ENCODE measurements at places on chromosomes 12 and 14.

GRCh38 chr12:30466093-30466585, 229.5 kb downstream of the IPO8 start:
- no peak for DNase-seq

DNA sequence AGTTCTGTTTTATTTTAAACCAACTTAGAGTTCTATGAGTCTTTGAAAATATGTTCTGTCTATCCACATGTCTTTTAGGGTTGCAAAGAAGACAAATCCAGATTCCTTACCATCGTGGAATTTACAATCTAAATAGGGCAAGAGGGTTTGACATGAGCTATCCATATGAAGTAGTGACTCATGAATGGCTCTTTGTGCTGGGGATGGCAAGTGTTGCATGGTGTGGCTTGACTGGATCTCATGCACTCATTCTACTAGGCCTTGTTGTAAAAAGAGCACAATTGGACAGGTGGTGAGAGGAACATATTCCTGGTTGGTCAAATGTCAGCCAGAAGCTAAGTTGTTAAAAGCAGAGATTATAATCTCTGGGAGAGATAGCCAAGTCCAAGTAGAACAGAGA, 509.1 kb downstream of the DIO2 start:
- DNase-seq: no peak

GRCh38 chr14:45766247-45766646, 513.2 kb upstream of the MIS18BP1 start:
- DNase-seq: no peak

DNA sequence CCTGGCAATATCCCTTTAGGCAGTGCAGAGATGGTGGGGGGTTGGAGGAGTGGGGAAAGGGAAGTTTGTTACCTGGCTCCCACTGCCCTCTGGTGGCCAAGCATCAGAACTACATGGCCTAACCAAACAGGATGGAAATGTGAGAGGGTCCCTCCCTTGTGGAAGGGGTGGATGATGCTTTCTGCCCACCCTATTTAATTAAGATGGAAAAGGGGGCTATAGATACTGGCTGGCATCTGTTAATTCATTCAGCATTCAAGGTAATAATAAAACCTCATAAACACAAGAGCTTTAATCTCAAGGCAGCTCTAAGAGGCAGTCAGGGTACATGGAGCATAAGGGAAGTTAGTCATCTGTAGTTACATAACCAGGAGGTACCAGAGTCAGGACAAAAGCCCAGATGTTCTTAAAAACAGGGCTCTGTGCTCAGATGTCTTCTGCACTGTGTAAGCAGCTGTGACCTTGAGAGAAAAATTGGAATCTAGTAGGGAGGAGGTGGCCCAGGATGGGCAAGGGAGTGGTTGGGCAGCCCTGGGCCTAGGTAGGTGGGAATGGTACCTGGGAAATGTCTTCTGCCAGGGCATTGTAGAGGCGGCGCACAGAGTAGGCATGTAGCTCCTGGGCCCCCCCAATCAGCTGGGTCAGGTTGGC, 4.6 kb downstream of the AP1G2 start:
- DNase-seq: peak; percentile 42

DNA sequence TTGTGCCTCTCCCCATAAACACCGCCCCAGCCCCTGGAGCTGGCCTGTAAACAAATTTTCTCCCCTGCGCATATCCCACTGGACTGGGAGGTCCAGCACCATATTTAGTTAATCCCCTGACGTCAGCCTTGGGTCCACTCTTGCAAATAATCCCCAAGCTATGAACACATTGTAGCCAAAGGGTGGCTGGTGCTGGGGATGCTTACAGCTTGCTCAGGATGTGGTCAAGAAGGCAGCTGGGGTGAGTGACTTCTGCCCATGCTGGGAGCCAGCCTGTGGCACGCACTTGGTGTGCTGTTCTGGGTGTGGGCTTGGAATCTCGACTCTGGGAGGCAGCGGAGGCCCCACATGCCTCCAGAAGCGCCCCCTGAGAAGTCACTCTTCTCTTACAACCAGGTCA, 32.1 kb downstream of the CMKLR1 start:
- peak; percentile 74 for DNase-seq

GRCh38 chr12:32891526-32891925, 5.1 kb downstream of the PKP2 start:
- no peak for DNase-seq

DNA sequence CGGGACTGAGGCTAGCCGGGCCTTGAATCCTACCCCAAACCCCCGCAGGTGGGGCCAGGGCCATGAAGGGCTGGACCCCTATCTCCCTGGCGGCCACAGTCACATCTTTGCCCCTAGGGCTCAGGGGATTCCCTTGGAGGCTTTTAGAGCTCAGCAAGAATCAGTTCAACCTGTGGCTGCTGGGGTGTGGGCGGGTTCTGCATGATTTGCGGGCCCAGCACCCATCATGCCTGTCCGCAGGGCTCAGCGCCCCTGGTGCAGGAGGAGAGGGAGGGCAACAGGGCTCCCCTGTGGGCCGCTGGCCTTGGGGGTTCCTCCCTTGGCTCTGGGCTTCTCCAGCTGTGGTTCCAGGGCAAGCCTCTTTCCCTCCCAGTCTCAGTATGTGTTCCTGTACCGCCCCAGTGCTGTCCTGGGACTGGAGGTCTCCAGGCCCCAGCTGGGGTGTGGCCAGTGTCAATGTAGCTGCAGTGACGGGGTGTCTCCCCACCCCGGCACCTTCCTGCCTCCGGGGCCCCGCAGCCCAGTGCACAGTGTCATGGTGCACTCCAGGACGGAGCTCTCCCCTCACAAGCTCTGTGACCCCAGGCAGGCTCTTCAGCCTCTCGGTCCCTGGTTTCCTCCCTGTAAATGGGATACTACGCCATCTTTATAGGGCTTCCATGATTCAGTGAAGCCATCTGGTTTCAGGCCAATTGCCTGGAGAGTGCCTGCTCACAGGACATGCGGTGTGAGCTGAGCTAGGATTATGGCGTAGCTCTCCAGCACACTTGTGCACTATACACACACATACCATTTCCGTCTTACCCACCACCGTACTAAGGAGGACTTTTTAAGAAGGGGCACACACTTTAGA, 9.9 kb upstream of the LBHD2 start:
- no peak for DNase-seq

DNA sequence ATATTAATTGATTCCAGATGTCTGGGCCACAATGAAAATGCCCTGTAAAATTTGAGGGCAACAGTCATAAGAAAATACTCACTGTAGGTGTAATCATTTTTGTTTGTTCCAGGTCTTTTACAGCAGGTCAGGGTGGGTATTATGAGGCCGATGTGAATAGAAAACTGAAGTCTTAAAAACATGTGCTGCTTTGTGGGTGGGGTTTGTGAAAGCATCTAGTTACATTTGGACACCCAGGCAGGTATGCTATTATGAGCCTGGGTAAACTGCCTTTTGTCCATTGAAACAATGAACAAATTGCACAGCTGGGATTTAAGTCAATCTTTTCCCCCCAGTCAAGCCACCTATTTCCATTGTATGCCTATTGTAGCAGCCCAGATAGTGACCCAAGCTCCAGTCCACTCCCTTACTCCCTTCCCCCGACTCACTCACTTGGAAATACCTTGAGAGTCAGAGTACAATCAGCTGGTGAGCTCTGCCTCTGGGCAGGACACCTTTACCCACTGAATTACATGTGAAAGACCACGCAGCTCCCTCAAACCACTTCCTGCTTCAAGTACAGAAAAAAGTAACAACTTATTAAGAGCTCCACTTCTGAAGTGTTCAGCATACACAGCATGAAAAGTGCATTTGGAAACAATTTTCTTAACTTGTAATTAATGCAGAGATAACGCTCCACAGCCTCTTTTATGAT, 1.8 kb downstream of the IGF1 start:
- no peak for DNase-seq

DNA sequence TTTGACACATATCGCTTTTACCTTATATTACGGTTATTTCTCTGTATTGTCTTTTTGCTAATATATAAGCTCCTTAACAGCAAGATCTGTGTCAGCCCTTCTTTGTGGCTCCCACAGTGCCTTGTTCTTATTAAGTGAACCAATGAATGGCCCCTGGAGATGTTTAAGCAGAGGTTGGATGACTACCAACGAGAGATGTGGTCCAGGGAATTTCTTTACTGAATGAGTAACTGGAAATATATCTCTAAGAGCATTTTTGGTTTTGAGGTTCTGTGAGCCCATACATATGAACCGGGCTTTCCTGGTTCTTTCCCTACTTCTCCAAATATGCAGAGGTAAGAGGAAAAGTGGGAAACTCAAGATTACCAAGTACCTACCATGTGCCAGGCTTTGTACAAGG, 23.5 kb downstream of the CALCOCO1 start:
- no peak for DNase-seq

GRCh38 chr12:3179731-3180130, 102.6 kb downstream of the TSPAN9 start:
- DNase-seq: no peak

Data from MV-4-11 (cell line).